Uterine smooth muscle cell (primary cell): ENCODE measurements at places on chromosomes 3 and 15. TPM values are rescaled to one million over a fixed set of nuclear protein-coding genes. Genes with fewer than 3 reads are reported as not detected.

SETD2 gene
- total RNA-seq = 35.9 and 37.1 TPM in 2 replicates

FMN1 gene
- 5.5 and 11.0 TPM in 2 replicates for total RNA-seq

IL1RAP gene
- total RNA-seq = 5.9 and 9.7 TPM in 2 replicates

NKIRAS1 gene
- total RNA-seq = 14.2 and 14.4 TPM in 2 replicates

DPPA2 gene
- total RNA-seq = not detected in 2 replicates

IL20RB gene
- 1.8 and 3.2 TPM in 2 replicates for total RNA-seq

WNT5A gene
- total RNA-seq = 4.4 and 8.9 TPM in 2 replicates

KIF7 gene
- total RNA-seq = 14.1 and 18.0 TPM in 2 replicates

UROC1 gene
- not detected in 2 replicates for total RNA-seq

SGO1 gene
- total RNA-seq = 4.7 and 16.2 TPM in 2 replicates

GOLGA6L9 gene
- total RNA-seq = 1.8 and 2.2 TPM in 2 replicates

BFSP2 gene
- not detected in 2 replicates for total RNA-seq

GP9 gene
- not detected in 2 replicates for total RNA-seq

PRSS50 gene
- 0.12 TPM in 1 of 2 replicates, not detected in the other for total RNA-seq

C3orf38 gene
- total RNA-seq = 26.4 and 27.0 TPM in 2 replicates

MFAP1 gene
- 31.2 and 37.8 TPM in 2 replicates for total RNA-seq

TXNRD3 gene
- total RNA-seq = 8.6 and 10.2 TPM in 2 replicates

CCR9 gene
- not detected in 2 replicates for total RNA-seq

PDE12 gene
- 17.4 and 24.0 TPM in 2 replicates for total RNA-seq

CAPN3 gene
- 0.44 and 1.6 TPM in 2 replicates for total RNA-seq

KNG1 gene
- total RNA-seq = not detected in 2 replicates

SOX14 gene
- not detected in 2 replicates for total RNA-seq

ATR gene
- 29.4 and 39.7 TPM in 2 replicates for total RNA-seq

ZKSCAN7 gene
- total RNA-seq = 5.5 and 7.4 TPM in 2 replicates

SPSB4 gene
- total RNA-seq = not detected in 2 replicates

SH2D7 gene
- total RNA-seq = not detected in 2 replicates

CPN2 gene
- total RNA-seq = not detected in 2 replicates

ALPK3 gene
- 0.11 and 0.25 TPM in 2 replicates for total RNA-seq

CCK gene
- 0.62 and 1.1 TPM in 2 replicates for total RNA-seq

GSK3B gene
- 42.2 and 48.9 TPM in 2 replicates for total RNA-seq

CCR8 gene
- not detected in 2 replicates for total RNA-seq

SMAD6 gene
- 11.0 and 11.3 TPM in 2 replicates for total RNA-seq

CHRM5 gene
- total RNA-seq = 0.75 TPM in 1 of 2 replicates, not detected in the other

CHDH gene
- total RNA-seq = 0.44 and 0.62 TPM in 2 replicates

CFAP91 gene
- 0.62 and 0.77 TPM in 2 replicates for total RNA-seq

ERICH6 gene
- total RNA-seq = 0.22 TPM in 1 of 2 replicates, not detected in the other

SLC28A2 gene
- not detected in 2 replicates for total RNA-seq

SAMD7 gene
- not detected in 2 replicates for total RNA-seq

CADPS gene
- 11.9 and 32.5 TPM in 2 replicates for total RNA-seq

REC114 gene
- total RNA-seq = not detected in 2 replicates

CX3CR1 gene
- total RNA-seq = under 0.01 TPM in 1 of 2 replicates, not detected in the other

MCCC1 gene
- 23.5 and 29.4 TPM in 2 replicates for total RNA-seq

NDUFB4 gene
- 16.3 and 23.4 TPM in 2 replicates for total RNA-seq

UNC13C gene
- total RNA-seq = under 0.01 TPM in 1 of 2 replicates, not detected in the other

CYP1A1 gene
- 0.12 TPM in 1 of 2 replicates, not detected in the other for total RNA-seq

CILP gene
- total RNA-seq = under 0.01 and 0.12 TPM in 2 replicates

CRYGS gene
- total RNA-seq = 1.00 and 2.1 TPM in 2 replicates

PLS1 gene
- 1.1 and 1.8 TPM in 2 replicates for total RNA-seq

PAQR9 gene
- under 0.01 TPM in 1 of 2 replicates, not detected in the other for total RNA-seq

GOLGA8S gene
- under 0.01 and 0.12 TPM in 2 replicates for total RNA-seq

ZNF662 gene
- total RNA-seq = 1.9 and 2.4 TPM in 2 replicates

IMPDH2 gene
- 312 and 352 TPM in 2 replicates for total RNA-seq

MESP2 gene
- total RNA-seq = 0.55 and 0.75 TPM in 2 replicates

RTP3 gene
- not detected in 2 replicates for total RNA-seq

VIPR1 gene
- not detected in 2 replicates for total RNA-seq

IQGAP1 gene
- 265 and 279 TPM in 2 replicates for total RNA-seq

SAMMSON gene
- total RNA-seq = 0.11 and 0.25 TPM in 2 replicates

GHSR gene
- 0.12 TPM in 1 of 2 replicates, not detected in the other for total RNA-seq

CAPN7 gene
- 31.0 and 43.5 TPM in 2 replicates for total RNA-seq
